A172 (cell line): ENCODE measurements at places on chromosomes 1 and 21. TPM values are rescaled to one million over a fixed set of nuclear protein-coding genes. Genes with fewer than 3 reads are reported as not detected.

- DNase-seq: no peak
These were observed 24.3 kb downstream of the PGBD5 start for GRCh38 chr1:230401763-230402294.

- no peak for DNase-seq
These were observed 953.8 kb upstream of the ADGRL2 start for GRCh38 chr1:80846966-80847365.

- DNase-seq: no peak
These were observed 420.3 kb downstream of the NPHP4 start for GRCh38 chr1:5571861-5572401.

Gene PLA2G4A
- 0.07 and 0.36 TPM in 2 replicates for total RNA-seq

DNA sequence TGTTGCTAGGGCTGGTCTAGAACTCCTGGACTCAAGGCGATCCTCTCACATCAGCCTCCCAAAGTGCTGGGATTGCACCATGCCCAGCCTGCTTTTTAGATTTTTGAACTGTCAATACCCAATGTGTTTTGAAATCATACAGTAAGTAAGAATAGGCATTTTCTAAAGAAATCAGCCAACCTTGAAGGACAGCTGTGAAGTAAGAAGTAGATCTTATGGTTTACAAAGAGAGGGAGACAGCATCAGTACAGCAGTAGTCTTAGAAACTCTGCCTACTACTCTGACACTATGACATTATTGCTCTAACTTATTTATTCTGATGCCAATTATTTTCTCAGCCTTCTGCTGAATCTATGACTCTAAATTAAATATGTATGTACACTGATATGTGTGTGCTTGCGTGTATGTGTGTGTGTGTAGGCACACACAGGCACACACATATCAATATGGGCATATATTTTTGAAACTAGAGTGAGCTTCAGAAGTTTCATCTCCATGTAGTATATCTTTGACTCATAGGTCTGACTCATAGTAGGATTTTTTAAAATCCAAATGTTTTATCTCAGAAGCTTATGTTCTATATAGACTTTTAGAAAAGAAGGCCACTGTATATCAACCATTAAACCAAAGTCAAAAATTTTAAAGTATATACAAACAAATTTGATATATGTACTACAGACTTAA lies 140.4 kb downstream of the COL24A1 start:
- DNase-seq: no peak

DNA sequence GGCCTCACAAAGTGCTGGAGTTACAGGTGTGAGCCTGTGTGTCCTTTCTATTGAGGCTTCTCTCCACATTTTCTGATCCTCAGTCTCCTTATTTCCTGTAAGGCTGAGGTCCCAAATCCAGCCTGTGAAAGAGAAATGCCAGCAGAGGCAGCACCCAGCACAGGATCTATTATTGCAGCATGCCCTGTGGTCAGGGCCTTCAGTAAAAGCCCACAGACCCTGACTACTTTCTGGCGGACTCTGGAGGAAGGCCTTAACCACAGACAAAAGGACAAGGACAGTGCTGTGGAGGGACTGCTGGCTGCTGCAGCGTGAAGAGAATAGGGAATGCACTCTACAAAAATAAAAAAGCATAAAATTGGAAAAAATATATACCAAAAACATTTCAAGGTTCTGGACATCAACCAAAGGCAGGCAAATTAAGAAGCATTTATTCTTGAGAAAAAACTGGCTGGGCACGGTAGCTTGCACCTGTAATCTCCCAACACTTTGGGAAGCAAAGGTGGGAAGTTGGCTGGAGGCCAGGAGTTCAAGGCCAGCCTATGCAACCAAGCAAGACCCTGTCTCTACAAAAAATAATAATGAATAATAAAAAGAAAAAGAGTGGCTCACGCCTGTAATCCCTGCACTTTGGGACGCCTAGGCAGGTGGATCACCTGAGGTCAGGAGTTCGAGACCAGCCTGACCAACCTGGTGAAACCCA lies 9.4 kb upstream of the PGD start:
- DNase-seq: no peak

DNA sequence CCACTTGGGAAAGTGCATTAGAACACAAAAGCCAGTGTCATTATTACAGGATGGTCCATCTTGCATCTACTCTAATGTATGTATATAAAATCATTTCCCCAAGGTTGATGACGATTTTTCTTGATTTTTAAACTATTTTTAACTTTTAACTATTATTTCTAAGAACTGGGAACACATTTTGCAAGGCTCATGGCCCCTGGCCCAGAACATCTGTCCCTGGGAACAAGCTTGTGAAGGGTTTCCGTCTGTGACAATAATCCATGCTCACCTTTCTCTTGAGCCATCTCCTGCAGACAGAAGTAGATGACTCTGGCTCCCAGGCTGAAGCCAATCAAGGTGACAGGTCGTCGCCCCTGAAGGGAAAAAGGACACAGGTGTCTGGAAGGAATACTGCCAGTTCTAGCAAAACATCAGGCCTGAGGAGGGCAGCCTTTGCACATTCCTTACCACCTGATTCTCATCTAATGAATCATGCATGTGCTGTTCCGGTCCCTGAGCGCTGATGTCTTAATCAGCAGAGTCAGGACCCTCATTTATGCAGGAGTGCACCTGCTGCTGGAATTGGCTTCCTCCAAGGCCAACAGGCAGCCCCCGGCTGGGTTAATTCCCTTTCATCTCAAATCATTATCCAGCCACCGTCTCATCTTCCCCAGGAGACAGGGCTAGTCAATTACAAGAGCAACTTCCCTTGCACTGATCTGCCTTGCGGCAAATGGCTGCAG lies 62.5 kb downstream of the TMCO4 start:
- peak; percentile 58 for DNase-seq

DNA sequence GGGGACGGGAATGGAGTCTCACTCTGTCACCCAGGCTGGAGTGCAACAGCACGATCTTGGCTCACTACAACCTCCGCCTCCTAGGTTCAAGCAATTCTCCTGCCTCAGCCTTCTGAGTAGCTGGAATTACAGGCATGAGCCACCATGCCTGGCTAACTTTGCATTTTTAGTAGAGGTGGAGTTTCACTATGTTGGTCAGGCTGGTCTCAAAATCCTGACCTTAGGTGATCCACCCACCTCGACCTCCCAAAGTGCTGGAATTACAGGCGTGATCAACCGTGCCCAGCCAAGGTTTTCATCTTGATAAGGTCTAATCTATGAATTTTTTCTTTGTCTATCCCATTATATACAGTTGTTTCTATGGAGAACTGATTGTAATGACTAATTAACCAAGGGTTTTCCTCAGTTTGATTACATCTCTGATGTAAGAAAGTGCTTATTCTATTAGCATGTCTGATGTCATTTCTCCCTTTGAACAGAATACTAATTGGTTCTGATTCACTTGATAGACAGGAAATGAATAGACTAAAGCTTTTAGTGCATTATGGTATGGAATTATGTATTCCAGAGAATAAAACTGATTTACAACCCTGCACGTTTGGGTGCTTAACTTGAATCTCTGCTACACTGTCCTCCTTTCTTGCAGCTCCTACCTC lies 11.9 kb downstream of the PACC1 start:
- no peak for DNase-seq

Gene FNDC7
- total RNA-seq: not detected in 2 replicates

Gene AMY1C
- not detected in 2 replicates for total RNA-seq

DNA sequence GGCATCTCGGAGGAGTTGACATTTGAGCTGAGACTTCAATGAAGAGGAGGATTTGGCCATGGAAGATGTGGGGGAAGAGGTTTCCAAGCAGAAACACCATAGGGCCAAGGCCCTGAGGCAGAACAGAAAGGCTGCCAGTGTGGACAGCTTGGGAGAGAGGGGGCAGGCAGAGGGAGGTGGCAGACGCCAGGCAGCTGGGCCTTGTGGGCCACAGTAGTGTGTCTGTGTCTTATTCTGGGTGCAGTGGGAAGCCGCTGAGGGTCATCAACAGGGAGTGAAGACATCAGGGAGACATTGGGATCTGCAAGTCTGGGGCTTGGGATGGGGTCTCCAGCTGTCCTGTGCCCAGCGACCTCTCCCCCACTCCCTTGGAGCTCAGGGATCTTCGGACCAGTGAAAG lies 96.8 kb downstream of the LACTBL1 start:
- DNase-seq: no peak

DNA sequence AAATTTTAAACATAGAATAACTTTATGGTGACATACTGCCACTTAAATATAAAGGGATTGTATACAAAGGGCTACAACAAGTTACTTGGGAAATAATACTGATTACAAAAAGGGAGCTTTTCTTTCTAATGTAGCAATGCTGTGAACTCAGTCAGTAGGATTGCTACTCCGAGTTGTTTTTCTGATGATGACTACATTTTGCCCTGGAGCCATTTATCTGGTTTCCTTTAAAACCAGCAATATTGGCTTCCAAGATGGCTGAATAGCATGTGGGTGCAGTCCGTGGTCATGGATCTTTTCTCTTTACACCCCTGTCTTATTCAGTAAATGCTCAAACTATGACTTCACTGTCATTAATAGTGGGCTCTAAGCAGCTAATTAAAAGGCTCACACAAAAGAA lies 92.6 kb upstream of the NEK7 start:
- DNase-seq: no peak

GRCh38 chr1:233710507-233710906 lies 96.6 kb downstream of the KCNK1 start:
- no peak for DNase-seq

DNA sequence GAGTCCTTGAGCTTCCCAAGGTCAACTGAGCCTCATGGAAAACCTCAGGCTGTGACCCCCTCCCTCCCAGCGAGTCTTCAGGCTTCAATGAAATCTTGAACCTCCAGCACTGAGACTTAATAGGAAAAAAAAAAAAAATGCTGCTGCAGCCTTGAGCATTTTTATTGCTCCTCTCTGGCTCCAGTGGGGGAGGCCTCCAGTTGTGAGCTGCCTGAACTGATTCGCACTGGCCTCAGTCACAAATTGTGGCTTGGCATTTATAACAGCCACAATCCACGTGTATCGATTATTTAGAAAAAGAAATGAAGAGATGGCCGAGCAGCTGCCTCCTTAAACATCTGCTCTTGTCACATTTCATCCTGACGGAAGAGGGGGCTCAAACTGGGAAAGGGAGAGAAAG lies 173.0 kb downstream of the PRDM2 start:
- no peak for DNase-seq

DNA sequence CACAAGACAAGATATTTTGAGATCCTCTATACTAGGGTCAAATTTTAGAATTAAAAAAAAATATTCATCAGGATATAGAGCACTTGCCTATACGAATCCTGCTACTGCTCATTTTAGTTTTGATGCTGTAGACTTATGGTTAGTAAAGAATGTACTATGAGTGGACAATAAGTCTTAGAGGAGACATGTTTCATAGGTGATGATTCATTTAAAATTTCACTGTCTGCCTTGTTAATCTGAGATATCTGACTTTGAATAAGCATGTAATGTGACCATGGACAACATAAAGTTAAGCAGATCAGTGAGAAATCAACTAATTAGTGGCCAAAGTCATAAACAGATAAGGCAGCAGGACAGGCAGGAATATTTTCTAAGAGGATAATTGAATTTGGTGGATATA lies 106.8 kb upstream of the HP1BP3 start:
- no peak for DNase-seq

GRCh38 chr1:18412882-18413353 lies 67.8 kb upstream of the KLHDC7A start:
- DNase-seq: no peak

- no peak for DNase-seq
These were observed 456.4 kb upstream of the DEPDC1 start for GRCh38 chr1:68953311-68953710.

DNA sequence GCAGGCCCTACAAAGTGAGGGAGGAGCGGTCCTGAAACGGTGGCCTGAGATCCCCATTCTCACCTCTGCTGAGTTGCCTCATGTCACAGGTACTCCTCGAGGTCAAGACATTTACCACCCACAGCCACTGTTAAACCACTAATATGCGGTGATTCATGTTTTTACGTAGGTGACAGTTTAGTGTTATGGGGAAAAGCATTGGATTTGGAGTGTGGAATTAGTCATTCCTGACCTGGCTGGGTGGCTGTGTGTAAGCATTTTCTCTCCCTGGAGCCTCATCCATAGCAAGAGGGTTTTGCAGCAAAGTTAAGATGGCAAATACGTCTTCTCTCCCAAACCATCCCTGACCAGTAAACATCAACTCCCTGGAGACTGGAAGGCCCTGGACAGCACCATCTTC lies 57.8 kb upstream of the KCNJ6 start:
- peak; percentile 82 for DNase-seq

- no peak for DNase-seq
These were observed 40.3 kb downstream of the NPHP4 start for GRCh38 chr1:5951846-5952410.

GRCh38 chr1:239744851-239745250 lies 346.8 kb upstream of the FMN2 start:
- DNase-seq: no peak

Gene DNALI1
- not detected in 2 replicates for total RNA-seq

GRCh38 chr1:30658014-30658336 lies 65.4 kb downstream of the MATN1 start:
- DNase-seq: no peak

Gene BTBD8
- total RNA-seq: 2.4 and 3.4 TPM in 2 replicates

DNA sequence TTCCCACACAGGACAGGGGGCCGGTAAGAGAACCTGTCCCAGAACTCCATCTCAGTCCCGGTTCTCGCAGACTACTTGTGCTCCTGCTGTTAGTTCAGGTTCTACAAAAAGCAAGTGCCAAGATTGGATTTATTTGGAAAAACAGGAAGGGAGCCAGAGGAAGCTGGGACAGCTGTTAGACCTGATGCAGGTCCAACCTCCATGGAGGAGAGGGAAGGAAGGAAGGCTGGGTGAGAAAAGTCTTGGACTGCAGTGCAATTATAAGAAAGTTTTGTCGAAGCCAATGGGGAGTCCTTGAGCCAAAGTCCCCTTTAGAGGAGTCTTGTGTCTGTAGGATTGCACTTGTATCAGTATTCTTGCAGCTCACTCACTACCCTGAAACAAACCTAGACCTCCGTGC lies 191.2 kb downstream of the GREM2 start:
- DNase-seq: no peak

- DNase-seq: peak; percentile 50
These were observed 1.5 kb downstream of the MORC3 start for GRCh38 chr21:36321325-36322082.

GRCh38 chr1:113451710-113452109 lies 61.4 kb downstream of the MAGI3 start:
- no peak for DNase-seq

DNA sequence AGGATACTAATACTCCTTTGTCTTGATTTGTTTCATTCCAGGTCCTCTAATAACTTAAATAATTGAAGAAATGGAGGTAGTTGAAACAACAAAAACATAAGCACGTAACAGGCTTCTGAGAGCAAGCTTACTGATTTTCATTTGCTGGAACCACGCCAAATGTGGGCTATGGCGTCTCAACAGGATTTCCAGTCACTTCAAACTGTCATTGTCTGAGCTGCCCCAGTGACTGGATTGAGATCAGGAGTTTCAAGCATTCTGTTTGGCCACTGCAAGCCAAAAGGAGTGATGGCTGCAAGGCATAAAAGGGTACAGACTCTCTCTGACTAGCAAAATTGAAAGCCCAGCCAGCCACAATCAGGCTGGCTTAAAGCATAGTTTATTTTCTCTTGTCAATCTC lies 289.9 kb downstream of the DPYD start:
- no peak for DNase-seq

Gene AMPD1
- total RNA-seq: 0.60 TPM in 1 of 2 replicates, not detected in the other
